GM10248 (cell line): ENCODE measurements at places on chromosomes 12 and 14.

GRCh38 chr12:110844551-110845338, 2.0 kb upstream of the CCDC63 start:
- no peak for DNase-seq

- no peak for DNase-seq
Measured at GRCh38 chr12:68863109-68863770, 55.3 kb downstream of the MDM2 start.

DNA sequence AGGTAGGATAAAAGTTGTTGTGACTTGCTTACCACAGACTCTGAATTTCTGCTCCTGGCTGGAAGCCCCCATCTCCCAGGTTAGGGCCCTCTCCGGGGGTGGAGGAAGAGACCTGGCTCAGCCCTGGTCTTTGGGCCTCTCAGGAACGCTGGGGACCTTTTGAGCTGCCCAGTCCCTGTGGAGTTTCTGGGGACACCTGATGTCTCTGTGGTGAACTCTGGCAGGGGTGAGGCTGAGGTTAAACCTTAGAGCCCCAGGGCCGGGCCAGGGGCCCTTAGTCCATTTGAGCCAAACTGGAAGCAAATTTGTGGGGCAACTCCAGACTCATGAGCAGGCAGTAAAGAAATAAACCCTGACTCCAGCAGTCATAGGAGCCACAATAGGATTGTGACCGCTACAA, 112.1 kb downstream of the ADGRD1 start:
- no peak for DNase-seq

DNA sequence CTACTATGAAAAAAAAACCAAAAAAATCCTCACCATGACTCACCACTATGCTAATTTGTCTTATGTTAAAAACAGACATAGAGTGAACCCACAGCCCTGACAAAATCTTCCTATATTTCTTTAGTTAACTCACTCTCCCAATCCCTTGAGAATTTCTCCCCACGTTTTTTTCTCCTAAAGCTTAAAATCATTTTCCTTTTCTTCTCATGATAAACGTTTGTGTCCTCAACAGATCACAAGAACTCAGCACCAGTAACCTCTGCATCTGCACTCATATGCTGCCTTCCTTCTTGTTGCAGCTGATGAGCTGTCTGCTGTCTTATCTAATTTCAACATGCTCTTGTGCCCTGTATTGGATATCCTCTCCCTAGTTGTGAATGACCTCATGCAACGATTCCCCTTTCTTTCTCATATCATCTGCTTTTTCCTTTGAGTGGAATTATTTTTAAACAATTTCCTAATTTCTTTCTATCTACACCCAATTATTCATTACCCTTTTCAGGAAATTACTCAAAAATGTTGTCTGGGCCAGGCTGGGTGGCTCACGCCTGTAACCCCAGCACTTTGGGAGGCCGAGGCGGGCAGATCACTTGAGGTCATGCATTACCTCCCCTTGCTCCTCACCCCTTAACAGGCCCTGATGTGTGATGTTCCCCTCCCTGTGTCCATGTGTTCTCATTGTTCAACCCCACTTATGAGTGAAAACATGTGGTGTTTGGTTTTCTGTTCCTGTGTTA, 427.5 kb upstream of the MGAT4C start:
- DNase-seq = no peak

GRCh38 chr14:61426048-61426447, 104.7 kb downstream of the PRKCH start:
- no peak for DNase-seq

DNA sequence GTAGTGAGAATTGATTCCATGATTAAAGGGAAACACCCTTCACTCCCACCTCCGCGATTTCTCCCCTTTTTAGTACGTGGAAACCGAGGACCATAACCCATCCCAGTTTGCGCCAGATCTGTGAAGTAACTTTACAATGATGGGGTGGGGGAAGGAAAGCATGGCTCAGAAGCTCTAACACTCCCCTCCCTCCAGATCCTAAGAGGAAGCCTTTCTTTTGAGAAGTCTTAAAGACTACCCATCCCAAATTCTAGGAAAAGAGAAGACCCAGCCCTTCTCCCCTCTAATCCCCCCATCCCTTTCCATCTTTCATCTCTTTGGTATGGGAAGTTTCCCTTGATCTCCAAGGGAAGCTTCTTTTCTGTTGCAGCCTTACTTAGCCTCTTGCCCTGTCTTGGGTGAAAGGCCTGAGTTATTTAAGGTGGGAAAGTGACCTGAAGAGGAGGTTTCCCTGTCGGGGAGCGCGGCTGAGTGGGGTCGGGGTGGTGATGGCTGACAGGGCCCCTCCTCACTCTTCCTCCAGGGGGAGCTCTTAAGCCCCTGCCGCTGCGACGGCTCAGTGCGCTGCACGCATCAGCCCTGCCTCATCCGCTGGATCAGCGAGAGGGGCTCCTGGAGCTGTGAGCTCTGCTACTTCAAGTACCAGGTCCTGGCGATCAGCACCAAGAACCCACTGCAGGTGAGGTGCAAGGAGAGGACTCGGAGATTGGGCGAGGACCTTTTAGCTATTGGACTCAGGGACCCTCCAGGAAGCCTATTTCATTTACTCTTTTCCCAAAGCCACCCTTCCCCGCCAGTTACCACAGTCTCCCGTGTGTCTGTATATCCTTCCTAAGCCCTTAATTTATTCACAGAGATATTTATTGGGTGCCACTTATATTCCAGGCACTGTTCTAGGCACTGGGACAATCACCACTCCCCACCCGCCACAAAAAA, 1.8 kb downstream of the MARCHF9 start:
- DNase-seq = peak; percentile 84

DNA sequence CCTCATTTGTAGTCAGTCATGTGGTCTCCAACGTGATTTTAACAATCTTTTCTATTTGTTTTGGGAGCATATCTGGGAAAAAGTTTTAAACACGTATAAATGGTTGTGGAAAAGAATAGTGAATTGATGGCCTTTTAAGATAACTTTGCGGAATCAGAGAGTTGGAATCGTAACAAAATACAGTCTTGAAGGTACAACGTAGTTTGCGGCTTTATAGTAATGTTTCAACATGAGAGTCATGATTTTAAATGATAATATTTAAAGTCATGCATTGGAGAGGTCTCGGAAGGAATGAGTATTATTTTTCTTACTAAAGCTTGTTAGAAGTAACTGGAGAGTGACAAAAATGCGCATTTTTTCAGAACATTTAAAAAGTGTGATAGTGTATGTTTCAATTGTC, 1.6 kb downstream of the AEBP2 start:
- DNase-seq = no peak

- DNase-seq = no peak
Measured at GRCh38 chr12:122669397-122670070, 33.6 kb downstream of the HCAR2 start.

DNA sequence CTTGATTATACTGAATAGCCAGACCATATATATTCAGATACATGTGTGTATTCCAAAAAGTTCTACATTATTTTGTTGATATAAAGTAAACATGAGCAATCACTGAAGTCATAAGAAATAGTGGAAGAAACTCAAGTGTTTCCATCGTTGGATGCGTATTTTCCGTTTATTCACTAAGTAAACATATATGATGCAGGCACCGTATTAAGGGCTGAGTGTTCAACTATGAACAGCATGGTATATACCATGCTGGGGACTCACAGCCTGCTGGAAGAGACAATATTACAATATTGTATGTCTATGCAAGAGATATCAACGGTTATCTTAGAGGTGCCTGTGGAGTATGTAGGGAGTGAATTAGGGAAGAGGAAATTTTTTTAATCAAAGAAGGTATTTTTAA, 1.2 kb downstream of the PYROXD1 start:
- no peak for DNase-seq

DNA sequence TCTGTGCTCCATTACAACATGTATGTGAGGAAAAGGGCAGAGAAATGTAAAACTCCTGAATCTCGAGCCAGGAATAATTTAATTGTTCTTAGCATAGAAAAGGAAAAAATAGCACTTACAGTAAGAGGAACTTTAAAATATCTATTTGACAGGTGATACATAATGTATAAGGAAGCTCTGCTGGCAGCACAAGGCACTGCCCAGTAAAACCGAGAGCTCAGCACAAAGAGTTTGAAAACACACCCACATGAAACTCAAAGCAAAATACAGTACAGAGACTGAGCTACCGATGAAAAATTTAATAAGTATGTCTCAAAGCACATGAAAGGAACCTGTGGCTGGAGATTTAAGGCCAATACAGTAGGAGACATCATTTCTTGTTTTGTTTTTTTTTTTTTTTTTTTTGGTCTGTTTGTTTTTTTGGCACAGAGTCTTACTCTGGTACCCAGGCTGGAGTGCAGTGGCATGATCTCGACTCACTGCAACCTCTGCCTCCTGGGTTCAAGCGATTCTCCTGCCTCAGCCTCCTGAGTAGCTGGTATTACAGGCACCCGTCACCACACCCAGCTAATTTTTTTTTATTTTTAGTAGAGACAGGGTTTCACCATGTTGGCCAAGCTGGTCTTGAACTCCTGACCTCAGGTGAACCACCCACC, 19.2 kb downstream of the CLIP1 start:
- peak; percentile 52 for DNase-seq

- no peak for DNase-seq
Measured at GRCh38 chr12:108016022-108016564, 113.0 kb upstream of the WSCD2 start.

DNA sequence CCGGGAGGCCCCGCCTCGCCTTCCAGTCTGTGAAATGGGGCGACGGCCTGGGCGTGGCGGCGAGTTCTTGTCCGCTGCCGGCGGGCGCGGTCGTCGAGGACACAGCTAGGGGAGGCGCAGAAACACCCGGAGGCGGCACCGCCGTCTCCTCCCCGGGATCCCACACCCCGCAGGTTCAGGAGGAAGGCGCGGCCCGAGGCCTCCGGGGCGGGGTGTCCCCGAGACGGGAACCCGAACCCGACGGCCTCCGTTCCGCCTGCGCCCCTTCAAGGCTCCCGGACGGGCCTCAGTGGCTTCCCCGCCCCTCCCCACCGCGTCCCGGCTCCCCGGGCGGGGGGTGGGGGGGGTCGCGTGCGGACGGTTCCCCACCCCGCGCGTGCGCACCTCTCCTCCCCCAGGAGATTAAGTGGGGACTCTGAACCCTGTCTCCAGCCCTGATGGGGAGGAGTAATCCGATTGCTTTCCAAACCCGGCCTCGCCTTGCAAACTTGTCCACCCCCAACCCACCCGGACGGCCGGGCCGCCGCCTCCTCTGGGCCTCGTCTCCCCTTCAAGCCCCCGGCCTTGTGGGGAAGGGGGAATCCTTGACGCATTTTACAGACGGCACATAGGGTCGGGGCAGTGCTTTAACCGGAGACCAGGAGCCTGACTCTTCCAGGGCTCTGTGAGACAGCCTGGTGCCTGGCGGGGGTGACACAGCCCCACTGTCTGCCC, 35.3 kb upstream of the ANKRD9 start:
- no peak for DNase-seq

GRCh38 chr12:104741497-104742367, 216.4 kb downstream of the SLC41A2 start:
- no peak for DNase-seq

DNA sequence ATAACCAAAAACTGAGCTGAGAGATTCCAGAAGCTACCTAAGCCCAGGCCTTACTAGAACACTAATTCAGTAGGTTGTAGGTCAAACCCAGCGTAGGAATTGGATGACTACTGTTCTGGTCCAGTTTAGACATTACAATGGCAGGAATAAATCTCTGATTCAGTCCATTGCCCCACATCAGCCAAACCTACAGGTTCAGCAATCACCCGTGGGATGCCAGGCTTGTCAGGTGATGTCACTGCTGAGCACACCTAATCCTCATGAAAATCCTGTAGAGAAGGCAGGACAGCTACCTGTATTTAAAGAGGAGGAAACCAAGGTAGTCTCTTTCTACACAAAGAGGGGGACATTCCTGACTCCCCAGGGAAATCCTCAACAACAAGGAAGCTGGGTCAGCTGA, 63.7 kb downstream of the RFX4 start:
- no peak for DNase-seq

GRCh38 chr12:998020-998874, 7.2 kb downstream of the ERC1 start:
- peak; percentile 31 for DNase-seq

GRCh38 chr12:30448038-30448437, 247.6 kb downstream of the IPO8 start:
- DNase-seq = no peak

DNA sequence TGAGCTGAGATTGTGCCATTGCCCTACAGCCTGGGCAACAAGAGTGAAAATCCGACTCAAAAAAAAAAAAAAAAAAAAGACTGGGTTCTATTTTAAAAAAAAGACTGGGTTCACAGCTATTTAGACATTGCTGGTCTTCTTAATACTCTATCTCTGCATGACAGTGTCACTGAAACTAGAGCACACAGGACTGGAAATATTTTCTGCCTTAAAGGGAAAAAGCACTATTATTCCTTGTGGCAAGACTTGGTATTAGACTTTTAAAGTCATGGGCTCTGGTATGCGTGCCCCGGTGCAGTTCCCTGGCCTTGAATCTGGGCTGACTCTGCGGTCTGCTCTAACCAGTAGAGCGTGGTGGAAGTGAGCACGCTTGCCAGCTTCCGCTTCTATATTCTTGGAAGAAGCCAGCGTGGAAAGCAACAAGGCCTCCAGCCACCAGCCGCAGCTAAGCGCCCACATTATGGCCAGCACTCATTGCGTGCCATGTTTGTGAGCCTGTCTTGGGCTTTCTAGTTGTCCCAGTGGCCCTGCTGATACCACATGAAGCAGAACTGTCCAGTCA, 31.3 kb downstream of the PRKAB1 start:
- no peak for DNase-seq

- DNase-seq = no peak
Measured at GRCh38 chr14:97116546-97116945, 319.4 kb downstream of the VRK1 start.

DNA sequence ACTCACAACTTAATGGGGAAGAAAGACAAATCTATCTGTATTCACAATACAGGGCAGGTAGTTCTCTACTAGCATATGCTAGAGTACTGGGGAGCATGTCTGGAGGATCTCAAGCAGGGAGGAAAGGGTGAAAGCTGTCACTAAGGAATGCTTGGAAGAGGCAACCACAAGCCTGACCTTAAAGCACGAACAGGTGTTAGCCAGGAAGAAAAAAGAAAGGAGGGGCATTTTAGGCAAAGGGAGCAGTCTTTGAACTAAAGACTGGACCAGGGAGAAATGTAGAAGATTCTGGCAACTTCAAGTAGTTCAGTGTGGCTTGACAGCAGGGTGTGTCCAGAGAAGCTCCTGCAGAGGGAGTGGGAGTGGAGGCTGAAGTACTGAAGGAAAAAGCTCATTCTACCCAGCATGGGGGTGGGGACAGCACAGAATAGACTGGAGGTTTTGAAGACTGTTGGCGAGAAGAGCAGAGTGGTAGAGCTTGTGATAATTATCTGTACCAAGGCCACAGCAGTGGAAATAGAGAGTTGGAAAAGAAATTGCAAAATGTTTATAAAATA, 50.9 kb downstream of the AP5M1 start:
- DNase-seq = no peak
